ENCODE measurements at places on chromosomes 7 and 10. TPM values are rescaled to one million over a fixed set of nuclear protein-coding genes. Genes with fewer than 3 reads are reported as not detected.
A peak's percentile ranks its signal among the peaks of the same experiment; 100 is the strongest.

DNA sequence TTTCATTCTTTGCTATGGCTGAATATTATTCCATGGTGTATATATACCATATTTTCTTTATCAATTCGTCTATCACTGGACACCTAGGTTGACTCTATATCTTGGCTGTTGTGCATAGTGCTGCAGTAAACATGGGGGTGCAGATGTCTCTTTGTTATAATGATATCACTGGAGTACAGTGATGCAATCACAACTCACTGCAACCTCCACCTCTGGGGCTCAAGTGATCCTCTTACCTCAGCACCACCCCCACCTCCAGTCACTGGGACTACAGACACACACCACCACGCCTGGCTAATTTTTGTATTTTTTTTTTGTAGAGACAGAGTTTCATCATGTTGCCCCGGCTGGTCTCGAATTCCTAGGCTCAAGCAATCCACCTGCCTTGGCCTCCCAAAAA is 15.6 kb downstream of the KLHL7 start:
- H3K27me3 ChIP-seq, result no peaks in the 10 kb centered on the region
- H3K36me3 ChIP-seq, result peaks cover 21% of the 10 kb centered on the region
- H3K27ac ChIP-seq, result no peak overlapping the region
- peaks cover 7% of the 10 kb centered on the region for H3K4me1 ChIP-seq
- H3K4me3 ChIP-seq, result no peak overlapping the region

DNA sequence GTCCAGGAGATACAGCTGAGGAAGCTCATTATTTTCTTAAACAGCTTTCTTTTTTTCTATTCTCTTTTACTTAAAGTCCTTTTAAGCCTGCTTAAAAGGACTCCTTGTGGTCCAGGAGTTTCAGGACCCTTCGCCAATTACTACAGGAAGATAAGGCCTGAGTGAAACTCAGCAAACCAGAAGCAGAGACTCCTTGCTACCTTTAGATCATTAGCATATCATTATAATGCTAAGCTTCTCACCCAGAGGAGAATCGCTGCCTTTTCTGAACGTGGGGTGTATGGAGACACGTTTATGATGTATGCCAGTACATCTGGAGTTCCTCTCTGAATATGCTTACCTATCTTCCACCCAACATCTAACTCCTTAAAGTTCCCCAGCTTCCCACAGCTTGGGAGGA is 47.5 kb downstream of the ANKMY2 start:
- H3K36me3 ChIP-seq, result peaks cover 16% of the 10 kb centered on the region
- H3K4me3 ChIP-seq, result no peak overlapping the region
- no peak for DNase-seq
- H3K27ac ChIP-seq, result no peak overlapping the region
- H3K27me3 ChIP-seq, result no peaks in the 10 kb centered on the region
- H3K4me1 ChIP-seq, result no peaks in the 10 kb centered on the region

VIPR2 gene
- total RNA-seq, result 1.6 TPM

HUS1 gene
- 44.5 TPM for total RNA-seq

DNA sequence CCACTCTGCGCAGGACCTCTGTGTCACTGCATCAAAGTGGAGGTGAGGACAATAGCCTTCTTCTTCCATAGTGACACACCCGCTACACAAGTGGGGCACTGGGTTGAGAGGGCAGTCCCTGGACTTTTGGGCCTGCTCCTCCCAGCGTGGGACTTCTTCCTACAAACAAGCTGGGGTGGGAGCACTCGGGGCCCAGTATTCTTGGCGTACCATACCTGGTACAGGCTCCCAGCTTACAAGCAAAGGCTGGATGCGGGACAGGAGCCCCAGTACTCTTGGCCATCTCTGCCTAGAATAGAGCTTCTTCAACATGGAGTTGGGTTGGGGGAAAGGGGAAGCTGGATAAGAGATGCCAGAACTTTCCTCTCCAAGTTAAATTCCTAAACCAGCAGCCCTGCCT is 426.8 kb upstream of the FOXK1 start:
- H3K4me3 ChIP-seq, result no peak overlapping the region
- no peaks in the 10 kb centered on the region for H3K36me3 ChIP-seq
- DNase-seq, result no peak
- H3K4me1 ChIP-seq, result no peaks in the 10 kb centered on the region

- H3K27me3 ChIP-seq, result no peaks in the 10 kb centered on the region
- no peak overlapping the region for H3K4me3 ChIP-seq
- DNase-seq, result peak; percentile 66
- no peak overlapping the region for H3K27ac ChIP-seq
- H3K4me1 ChIP-seq, result no peaks in the 10 kb centered on the region
These were observed 114.5 kb downstream of the TMEM130 start for GRCh38 chr7:98755138-98755898.

CYP2C19 gene
- not detected for total RNA-seq

TMEM213 gene
- not detected for total RNA-seq

ERLIN1 gene
- total RNA-seq, result 33.0 TPM

- no peak overlapping the region for H3K4me3 ChIP-seq
- H3K27me3 ChIP-seq, result peaks cover 25% of the 10 kb centered on the region
- no peak for DNase-seq
- H3K4me1 ChIP-seq, result no peaks in the 10 kb centered on the region
- no peak overlapping the region for H3K27ac ChIP-seq
These were observed 533.0 kb upstream of the GALNT17 start for GRCh38 chr7:70598976-70599375.

GRCh38 chr10:122847782-122848604 is 2.3 kb upstream of the CUZD1 start:
- H3K4me1 ChIP-seq, result no peaks in the 10 kb centered on the region
- peaks cover 2% of the 10 kb centered on the region for H3K36me3 ChIP-seq
- DNase-seq, result no peak

DNA sequence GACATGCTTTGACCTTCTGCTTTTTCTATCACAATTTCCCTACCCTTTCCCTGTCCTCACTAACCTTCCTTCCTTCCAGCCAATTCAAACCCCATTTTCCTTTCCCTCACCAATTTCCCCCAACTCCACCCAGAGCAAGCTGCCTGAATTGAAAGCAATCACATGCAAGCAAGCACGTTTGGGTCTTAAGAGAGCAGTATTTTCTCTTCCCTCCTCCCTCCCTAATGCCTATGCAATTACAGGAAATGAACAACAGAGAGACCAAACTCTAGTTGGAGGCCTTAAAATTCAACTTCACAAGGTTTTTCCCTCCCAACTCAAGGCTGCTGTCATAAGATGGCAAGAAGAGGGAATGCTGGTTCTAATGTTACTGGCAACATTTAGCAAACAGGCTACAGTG is 117.2 kb downstream of the MYOF start:
- no peaks in the 10 kb centered on the region for H3K36me3 ChIP-seq
- no peaks in the 10 kb centered on the region for H3K27me3 ChIP-seq
- no peak overlapping the region for H3K4me3 ChIP-seq
- H3K4me1 ChIP-seq, result peaks cover 4% of the 10 kb centered on the region

DNA sequence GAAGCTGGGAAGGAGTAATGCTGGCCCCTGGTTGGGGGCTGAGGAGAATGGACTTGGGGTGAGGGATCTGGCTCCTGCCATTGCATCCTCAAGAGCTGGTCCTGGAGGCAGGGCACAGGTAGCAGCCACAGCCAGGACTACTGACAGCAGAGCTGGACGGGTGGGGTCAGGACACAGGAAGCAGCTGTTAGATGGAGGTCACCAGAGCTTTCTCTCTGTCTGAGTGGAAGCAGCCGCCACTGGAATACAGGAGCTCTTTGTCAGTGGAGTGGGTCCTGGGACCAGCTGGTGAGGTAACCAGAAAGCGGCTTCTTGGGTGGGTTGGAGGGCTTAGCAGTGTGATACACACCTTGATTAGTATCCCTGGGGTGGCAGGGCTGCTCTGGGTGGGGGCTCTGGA is 58.1 kb upstream of the AQP1 start:
- DNase-seq, result no peak
- H3K36me3 ChIP-seq, result no peaks in the 10 kb centered on the region
- no peak overlapping the region for H3K4me3 ChIP-seq

LIPK gene
- not detected for total RNA-seq

SH2D4B gene
- not detected for total RNA-seq

GRCh38 chr7:104486931-104487330 is 158.5 kb downstream of the LHFPL3 start:
- no peaks in the 10 kb centered on the region for H3K36me3 ChIP-seq
- no peak overlapping the region for H3K27ac ChIP-seq
- H3K4me1 ChIP-seq, result no peaks in the 10 kb centered on the region
- H3K4me3 ChIP-seq, result no peak overlapping the region
- H3K27me3 ChIP-seq, result no peaks in the 10 kb centered on the region
- no peak for DNase-seq

- no peak for DNase-seq
- H3K36me3 ChIP-seq, result peaks cover 4% of the 10 kb centered on the region
- no peak overlapping the region for H3K4me3 ChIP-seq
- no peak overlapping the region for H3K27ac ChIP-seq
- H3K27me3 ChIP-seq, result no peaks in the 10 kb centered on the region
These were observed 233.1 kb upstream of the TCF7L2 start for GRCh38 chr10:112716924-112717413.

DNA sequence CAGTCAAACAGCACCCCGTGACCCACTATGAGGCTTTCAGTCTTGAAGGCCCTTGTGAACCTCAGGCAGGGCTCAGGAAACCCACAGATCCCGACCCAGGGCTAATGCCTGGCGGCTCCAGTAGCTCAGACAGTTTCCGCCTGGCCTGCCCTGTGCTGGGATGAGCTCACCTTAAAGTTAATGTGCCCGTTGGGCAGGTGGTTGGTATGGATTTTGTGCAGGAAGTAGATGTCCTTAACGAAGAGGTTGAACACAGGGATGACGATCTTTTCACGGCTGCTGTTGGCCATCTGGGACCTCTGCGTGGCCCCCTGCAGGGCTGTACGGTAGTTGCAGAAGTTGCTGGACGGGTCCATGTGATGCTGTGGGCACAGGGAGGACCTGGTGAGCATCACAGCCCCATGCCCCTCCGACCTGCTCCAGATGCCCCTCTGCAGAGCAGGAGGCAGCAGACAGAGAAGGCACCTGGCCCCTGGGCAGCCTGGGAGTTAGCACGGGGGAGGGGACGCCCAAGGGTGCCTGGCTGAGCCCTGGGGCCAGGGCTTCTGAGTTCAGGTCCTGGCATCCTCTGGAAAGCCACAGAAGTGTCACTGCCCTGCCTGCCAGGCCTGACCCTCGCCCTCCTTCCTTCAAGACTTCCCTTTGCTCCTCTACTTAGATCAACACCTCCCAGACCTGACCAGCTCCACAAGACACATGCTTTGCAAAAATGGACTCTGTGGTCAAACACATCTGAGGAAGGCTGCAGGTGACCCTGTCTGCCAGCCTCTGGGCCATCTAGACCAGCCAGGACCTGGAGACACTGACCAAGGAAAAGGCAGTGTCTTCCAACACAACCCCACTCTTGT is 59.8 kb downstream of the CSGALNACT2 start:
- H3K36me3 ChIP-seq, result peaks cover 30% of the 10 kb centered on the region
- no peaks in the 10 kb centered on the region for H3K4me1 ChIP-seq
- H3K4me3 ChIP-seq, result no peak overlapping the region
- no peak overlapping the region for H3K27ac ChIP-seq

- no peak overlapping the region for H3K4me3 ChIP-seq
- H3K27ac ChIP-seq, result no peak overlapping the region
- H3K27me3 ChIP-seq, result no peaks in the 10 kb centered on the region
- no peak for DNase-seq
These were observed 510.0 kb downstream of the TNS3 start for GRCh38 chr7:47071866-47072265.
